IMR-90 (cell line): ENCODE measurements at places on chromosomes 2 and 18. TPM values are rescaled to one million over a fixed set of nuclear protein-coding genes. Genes with fewer than 3 reads are reported as not detected.

The ALPP gene
- total RNA-seq: not detected in 2 replicates

The GPR35 gene
- 0.28 TPM in 1 of 2 replicates, not detected in the other for total RNA-seq

The MEIS1 gene
- 157 and 209 TPM in 2 replicates for total RNA-seq

The CD28 gene
- total RNA-seq: not detected in 2 replicates

The ITGB6 gene
- under 0.01 TPM in 1 of 2 replicates, not detected in the other for total RNA-seq

The NOL4 gene
- not detected in 2 replicates for total RNA-seq

The TCF7L1 gene
- 0.72 and 1.1 TPM in 2 replicates for total RNA-seq

The B4GALT6 gene
- total RNA-seq: 0.83 and 3.9 TPM in 2 replicates

The DIPK1C gene
- not detected in 2 replicates for total RNA-seq

The EML4 gene
- total RNA-seq: 73.7 and 85.8 TPM in 2 replicates

The MAB21L4 gene
- total RNA-seq: not detected in 2 replicates

The WIPF1 gene
- total RNA-seq: 2.7 and 3.3 TPM in 2 replicates

The GKN1 gene
- not detected in 2 replicates for total RNA-seq

The ITGA4 gene
- total RNA-seq: 13.6 and 20.6 TPM in 2 replicates

The TMEM163 gene
- not detected in 2 replicates for total RNA-seq

The CCDC93 gene
- total RNA-seq: 17.2 and 18.9 TPM in 2 replicates

The PPIL3 gene
- total RNA-seq: 35.1 and 49.2 TPM in 2 replicates

The IL1R1 gene
- 6.5 and 8.1 TPM in 2 replicates for total RNA-seq

The HRH4 gene
- not detected in 2 replicates for total RNA-seq

The RAD51AP2 gene
- not detected in 2 replicates for total RNA-seq

The CD207 gene
- not detected in 2 replicates for total RNA-seq

The EDAR gene
- total RNA-seq: not detected in 2 replicates

The MOGAT1 gene
- total RNA-seq: not detected in 2 replicates

The TRIM43 gene
- total RNA-seq: not detected in 2 replicates

The ASB18 gene
- total RNA-seq: not detected in 2 replicates

The RAX gene
- not detected in 2 replicates for total RNA-seq

The OSR1 gene
- 12.4 and 14.7 TPM in 2 replicates for total RNA-seq

The DSG3 gene
- total RNA-seq: not detected in 2 replicates

The ACKR3 gene
- not detected in 2 replicates for total RNA-seq

The DSG4 gene
- total RNA-seq: not detected in 2 replicates

The MREG gene
- 1.7 and 1.8 TPM in 2 replicates for total RNA-seq

The DNAJC5G gene
- total RNA-seq: not detected in 2 replicates

The C1GALT1C1L gene
- 0.28 and 0.36 TPM in 2 replicates for total RNA-seq

The ARHGEF33 gene
- 0.18 and 0.28 TPM in 2 replicates for total RNA-seq

The DNAH6 gene
- under 0.01 TPM in 2 replicates for total RNA-seq

The RAB3GAP1 gene
- 65.8 and 85.5 TPM in 2 replicates for total RNA-seq

The LHCGR gene
- total RNA-seq: under 0.01 and 0.18 TPM in 2 replicates

The ARL4C gene
- total RNA-seq: 7.7 and 12.5 TPM in 2 replicates

The CCDC150 gene
- 3.8 and 6.9 TPM in 2 replicates for total RNA-seq

The CMPK2 gene
- total RNA-seq: 0.18 and 0.28 TPM in 2 replicates

The SERPINB11 gene
- total RNA-seq: 0.18 TPM in 1 of 2 replicates, not detected in the other

The IGFBP5 gene
- total RNA-seq: 392 and 433 TPM in 2 replicates

The CCL20 gene
- total RNA-seq: not detected in 2 replicates

The C2orf49 gene
- 3.8 and 11.1 TPM in 2 replicates for total RNA-seq

The GAREM1 gene
- total RNA-seq: 1.9 and 2.3 TPM in 2 replicates

The SLC5A7 gene
- not detected in 2 replicates for total RNA-seq

The TCF4 gene
- 83.9 and 87.1 TPM in 2 replicates for total RNA-seq
